ENCODE measurements at places on chromosomes 12 and 14.
A peak's percentile ranks its signal among the peaks of the same experiment; 100 is the strongest.

DNA sequence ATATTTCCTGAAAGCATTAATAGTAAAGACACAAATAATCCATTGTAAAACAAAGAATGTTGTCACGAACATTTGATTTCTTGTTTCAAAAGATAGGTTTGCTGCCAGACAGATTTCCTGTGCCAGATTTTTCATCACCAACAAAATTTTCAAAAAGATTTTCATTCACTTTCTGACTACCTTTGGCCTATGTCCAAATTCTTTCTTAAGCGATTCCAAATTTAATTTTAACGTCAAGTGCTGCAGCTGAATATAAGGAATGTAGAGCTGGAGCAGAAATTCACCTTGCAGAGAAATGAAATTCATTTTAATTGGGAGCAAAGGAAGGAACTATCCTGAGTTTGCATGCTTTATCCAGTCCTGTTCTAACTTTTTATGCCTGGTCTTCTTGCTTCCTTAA lies 277.4 kb downstream of the CCER1 start:
- no peak for DNase-seq

DNA sequence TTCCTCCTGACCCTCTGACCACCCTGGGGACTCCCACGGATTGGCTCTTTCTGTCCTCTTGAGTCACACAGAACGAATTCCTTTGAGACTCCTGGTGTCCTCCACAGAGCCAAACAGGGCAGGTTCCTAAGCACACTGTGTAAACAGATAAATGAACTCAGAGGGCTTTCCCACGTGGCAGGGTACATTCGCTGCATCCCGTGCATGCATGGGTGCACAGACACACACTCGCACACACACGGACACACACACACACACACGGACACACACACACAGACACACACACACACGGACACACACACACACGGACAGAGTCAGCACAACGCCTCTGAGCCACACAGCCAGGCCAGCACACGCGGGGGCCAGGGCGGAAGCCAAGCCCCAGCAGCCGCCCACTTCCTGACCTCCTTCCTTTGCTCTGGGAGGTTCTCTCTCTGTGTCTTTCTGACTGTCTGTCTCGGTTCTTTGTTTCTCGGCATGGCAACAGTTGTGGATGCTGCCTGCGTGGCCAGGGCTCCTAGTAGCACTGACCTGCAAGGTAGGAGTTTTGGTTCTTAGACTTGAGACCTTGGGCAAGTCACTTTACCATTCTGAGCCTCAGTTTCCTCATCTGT lies 706 bp downstream of the CRACR2A start:
- peak; percentile 25 for DNase-seq

- DNase-seq = peak; percentile 63
Measured at GRCh38 chr12:109385339-109386058, 37.8 kb downstream of the MYO1H start.

GRCh38 chr12:96404696-96405095 lies 4.5 kb upstream of the CDK17 start:
- DNase-seq = no peak

DNA sequence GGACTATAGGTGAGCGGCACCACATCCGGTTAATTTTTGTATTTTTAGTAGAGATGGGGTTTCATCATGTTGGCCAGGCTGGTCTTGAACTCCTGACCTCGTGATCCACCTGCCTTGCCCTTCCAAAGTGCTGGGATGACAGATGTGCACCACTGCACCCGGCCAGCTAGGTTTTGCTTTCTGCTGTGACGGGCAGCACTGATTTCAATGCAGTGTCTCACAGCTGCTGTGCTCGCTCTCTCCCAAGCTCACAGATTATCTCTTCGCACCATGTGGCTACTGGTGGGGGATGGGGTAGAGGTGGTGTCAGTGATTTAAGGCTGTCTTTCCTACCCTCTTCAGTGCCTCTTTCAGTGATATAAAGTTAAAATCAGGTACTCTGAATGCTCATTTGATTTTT lies 909.1 kb downstream of the TRHDE start:
- DNase-seq = no peak

GRCh38 chr12:12432364-12432763 lies 75.5 kb downstream of the BORCS5 start:
- no peak for DNase-seq
